ENCODE measurements at places on chromosomes 11 and 22.
A peak's percentile ranks its signal among the peaks of the same experiment; 100 is the strongest.

GRCh38 chr11:92226331-92227229 is 2.0 kb downstream of the FAT3 start:
- peak; percentile 51 for DNase-seq

- DNase-seq = peak; percentile 11
These were observed 42.0 kb downstream of the MCHR1 start for GRCh38 chr22:40721266-40721665.

- DNase-seq = no peak
These were observed 157.8 kb downstream of the EFCAB6 start for GRCh38 chr22:43654271-43654670.

DNA sequence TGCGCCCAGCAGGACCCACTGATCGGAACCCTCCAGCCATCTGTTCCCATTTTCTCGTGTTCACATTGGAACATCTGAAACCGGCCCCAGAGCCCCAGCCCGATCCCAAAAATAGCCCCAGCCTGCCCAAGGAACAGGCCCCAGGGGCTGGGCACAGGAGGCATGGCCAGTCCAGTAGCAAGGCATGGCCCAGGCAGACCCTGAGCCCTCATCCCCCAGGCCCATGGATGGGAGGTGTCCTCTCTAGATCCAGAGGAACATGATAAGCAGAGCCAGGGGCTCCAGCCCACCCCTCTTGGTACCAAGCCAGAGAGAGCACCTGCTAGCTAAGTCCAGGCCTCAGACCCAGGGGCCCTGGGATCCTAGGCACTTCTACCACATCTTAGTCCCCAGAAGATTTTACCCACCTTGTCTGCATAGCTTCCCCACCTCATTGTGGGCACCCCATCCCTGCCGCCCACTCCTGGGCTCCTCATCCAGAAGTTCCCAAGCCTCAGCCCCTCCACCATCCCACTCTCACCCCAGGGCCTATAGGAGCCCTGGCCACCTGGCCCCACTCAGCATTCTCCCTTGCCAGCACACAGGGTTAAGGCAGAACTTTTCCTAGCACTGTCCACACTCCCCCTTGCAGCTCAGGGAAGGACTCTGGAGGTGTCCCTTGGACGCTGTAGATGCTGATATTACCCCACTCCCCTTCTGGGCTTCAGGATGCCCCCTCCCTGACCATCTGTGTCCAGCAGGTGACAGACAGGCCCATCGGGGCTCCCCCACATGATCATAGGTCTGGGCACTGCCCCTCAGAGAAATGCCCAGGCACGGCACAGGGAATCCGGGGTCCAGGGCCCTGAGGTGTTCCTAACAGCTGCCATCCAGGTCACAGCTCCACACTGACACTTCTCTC is 9.5 kb downstream of the BCL9L start:
- no peak for DNase-seq

DNA sequence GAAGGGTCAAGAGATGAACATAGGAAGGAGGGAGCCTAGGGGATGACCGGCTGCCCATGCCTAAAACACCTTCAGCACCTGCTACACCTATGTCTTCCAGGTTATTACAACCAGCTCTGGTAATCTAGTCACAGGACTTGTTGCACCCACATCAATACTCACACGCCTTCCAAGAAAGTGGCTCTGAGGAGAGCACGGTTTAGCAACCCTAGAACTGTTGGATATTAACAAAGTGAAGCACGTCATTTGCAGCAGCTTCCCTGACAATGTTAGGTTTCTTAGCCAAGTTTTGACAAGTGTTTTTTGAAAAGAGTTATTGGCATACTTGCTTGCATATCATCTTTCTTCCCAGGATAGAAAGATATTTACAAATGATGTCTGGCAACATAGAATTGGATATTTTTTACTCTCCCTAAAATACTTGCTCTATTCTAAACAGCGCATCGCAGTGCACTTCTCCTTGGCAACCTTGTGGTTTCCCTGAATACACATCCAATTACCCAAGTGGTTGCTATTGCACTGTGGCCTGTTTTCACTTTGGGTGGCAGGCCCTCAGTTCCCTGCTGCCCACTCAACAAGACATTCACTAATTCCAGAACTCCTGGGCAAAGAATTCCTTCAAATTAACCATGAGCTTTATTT is 94.3 kb upstream of the ARHGAP42 start:
- peak; percentile 15 for DNase-seq
